ENCODE measurements at places on chromosomes 6 and 20.

- DNase-seq = no peak
Observed at GRCh38 chr6:134351615-134352474, 33.9 kb upstream of the SGK1 start.

DNA sequence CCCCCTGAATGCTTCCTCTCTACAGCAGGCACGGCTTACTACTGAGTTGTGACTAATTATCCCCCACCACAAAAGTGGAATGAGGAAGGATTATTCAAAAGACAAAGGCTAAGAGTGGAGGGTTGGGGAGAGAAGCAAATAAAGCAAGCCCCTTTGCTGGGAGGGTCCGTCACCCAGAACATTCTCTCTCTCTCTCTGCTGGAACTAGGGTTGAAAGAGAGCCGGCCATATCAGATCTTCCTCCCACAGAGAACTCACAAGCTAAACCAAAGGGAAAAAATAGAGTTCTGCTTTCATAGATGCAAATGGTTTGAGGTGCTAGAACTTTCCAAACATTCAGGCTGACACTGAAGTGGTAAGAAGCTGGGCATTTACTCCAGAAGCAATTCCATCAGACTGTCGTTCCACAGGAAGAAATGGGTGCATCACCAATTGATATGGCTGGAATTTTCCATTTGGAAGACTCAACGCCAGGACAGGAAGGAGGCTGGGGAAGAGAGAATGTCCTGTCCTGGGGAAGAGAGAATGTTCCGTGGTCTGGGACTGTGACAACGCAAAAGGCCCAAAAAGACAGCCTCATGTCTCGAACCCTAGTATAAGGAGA, 7.9 kb downstream of the ZMYND8 start:
- DNase-seq = no peak

- DNase-seq = no peak
Observed at GRCh38 chr6:87900160-87900698, 147.4 kb upstream of the SPACA1 start.

- DNase-seq = no peak
Observed at GRCh38 chr6:300026-300425, 7.7 kb downstream of the DUSP22 start.

- no peak for DNase-seq
Observed at GRCh38 chr6:165376100-165376499, 66.7 kb upstream of the C6orf118 start.

All from NCI-H774 (cell line).